Activated B cell treated with CpG ODN at 0.5 μM for 24 hours (primary cell): ENCODE measurements at places on chromosomes 6 and 20. TPM values are rescaled to one million over a fixed set of nuclear protein-coding genes. Genes with fewer than 3 reads are reported as not detected.

DNA sequence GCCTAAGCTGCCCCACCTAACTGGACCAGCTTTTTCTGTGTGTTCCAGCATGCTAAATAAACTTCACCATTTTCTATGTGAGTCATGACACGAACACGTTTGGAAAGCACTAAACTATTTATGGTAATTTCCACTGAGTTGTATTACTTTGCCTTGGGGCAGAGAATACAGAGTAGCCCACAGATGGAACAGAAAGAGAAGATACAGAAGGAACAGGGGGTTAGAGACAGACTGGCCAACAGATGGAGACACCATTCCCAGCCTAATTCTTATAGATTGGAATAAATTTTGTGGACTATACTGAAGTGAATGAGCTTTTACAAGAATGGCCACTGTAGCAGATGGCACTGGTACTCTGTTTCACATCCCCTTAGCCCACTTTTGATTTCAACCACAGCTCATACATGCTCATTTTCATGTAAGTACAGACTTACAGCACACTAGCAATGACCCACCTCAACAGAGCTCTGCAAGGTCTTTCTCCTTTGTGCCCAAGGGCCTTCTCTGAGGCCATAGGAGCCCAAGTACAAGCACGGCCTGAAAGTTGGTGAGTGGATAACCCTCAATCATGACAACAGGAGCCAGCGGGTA is 13.1 kb upstream of the NT5DC1 start:
- peak; percentile 18 for DNase-seq

GRCh38 chr6:12022481-12022880 is 10.4 kb downstream of the HIVEP1 start:
- no peak for DNase-seq

- no peak for DNase-seq
Observed at GRCh38 chr6:27073441-27073840, 174.1 kb upstream of the PRSS16 start.

GRCh38 chr20:3316136-3316535 is 77.1 kb upstream of the SLC4A11 start:
- DNase-seq: no peak

DNA sequence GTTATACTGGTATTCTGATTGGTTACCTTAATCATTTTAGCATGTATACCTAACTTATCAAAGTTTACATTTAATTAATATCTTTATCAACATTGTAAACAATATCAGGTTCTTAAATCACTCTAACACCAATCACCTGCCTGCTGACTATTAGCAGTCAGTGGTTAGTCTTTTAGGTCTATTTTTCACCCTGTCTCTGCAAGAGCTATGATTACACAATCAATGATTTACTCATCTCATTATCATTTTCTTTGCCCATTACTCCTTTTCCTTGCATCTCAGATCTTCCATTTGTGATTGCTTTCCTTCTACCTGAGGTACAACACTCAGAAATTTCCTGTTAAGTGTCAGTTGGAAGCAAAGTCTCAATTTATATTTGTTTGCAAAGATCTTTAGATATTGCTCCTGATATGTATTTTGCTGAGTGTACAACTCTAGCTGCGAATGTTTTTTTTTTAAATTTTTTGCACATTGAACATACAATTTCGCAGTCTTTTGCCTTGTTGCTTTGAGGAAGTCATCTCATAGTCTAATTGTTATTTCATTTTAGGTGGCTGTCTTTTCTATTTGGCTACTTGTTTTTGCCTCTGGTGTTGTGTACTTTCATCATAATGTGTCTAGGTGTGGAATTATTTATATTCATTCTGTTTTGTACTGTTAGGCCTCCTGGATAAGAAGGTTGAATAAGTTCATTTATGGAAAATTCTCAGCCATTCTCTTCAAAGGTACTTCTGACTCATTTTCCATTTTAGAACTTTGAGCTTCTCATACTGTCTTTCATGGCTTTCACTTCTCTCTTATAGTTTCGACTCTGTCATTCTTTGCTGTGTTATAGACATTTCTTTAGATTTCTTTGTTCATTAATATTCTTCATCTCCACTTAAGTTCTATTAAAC is 104.9 kb upstream of the CEP162 start:
- DNase-seq: no peak

DNA sequence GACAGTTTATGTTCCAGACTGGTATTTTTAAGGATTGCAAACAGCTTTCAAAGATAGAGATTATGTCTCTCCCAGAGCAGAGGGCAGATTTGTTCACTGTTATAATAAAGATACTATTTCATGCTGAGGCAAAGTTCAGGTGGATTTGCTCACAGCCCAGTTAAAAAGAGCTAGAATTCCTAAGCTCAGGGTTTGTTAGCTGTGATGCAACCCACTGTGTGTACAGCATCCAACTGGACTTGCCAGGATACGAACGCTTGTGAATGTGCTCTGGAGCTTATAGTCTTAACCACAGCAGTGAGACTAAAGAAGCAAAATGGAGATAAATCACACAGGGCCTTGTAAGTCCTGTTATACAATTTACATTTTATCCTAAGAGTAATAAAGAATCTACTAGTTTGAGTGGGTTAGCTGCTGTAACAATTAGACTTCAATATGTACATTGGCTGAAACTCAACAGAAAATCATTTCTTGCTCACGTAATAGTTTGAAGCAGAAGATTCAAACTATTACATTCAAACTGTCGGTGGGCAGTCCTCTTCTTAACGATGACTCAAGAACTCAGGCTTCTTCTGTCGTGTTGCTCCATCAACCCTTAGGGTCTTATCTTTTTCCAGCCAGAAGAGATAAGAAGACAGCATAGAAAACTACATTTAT is 204.0 kb upstream of the PLN start:
- no peak for DNase-seq

DNA sequence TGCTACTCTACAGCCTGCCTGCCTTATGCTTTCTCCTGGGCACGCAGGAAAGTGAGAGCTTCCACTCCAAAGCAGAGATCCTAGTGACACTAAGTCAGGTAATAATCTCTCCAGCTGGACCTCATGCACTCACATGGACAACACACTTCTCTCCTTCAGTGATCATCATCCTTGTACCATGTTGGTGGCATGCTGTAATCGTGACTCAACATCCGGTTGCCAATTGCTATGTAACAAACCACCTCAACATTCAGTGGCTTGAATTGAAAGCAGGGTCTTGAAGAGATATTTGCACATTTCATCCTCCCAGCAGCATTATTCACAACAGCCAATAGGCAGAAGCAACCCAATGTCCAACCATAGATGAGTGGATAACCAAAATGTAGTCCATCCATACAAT is 40.3 kb upstream of the PPP1R3G start:
- DNase-seq: no peak

- DNase-seq: no peak
Observed at GRCh38 chr6:146111881-146112450, 83.1 kb downstream of the GRM1 start.

DNA sequence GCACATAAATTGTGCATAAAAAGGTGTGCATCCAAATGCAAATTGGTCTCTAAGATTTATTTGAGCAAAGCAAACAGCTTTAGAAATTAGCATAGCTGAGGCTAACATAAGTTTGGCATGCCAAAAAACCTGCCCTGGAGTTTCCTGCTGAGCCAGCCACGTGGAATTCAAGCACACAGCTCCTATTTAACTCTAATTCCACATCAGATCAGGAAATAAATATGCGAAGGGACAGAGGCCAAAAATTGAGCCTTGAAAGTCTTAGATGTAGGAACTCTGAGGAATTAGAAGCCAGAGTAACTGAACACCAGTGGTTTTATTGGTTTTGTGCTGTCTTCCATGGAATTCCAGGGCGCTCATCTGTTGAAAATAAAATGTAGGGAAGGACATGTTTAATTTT is 19.6 kb downstream of the SOBP start:
- no peak for DNase-seq

- no peak for DNase-seq
Observed at GRCh38 chr6:44462797-44463727, 75.6 kb downstream of the CDC5L start.

GRCh38 chr6:139448051-139448649 is 73.7 kb upstream of the CITED2 start:
- DNase-seq: no peak

- DNase-seq: no peak
Observed at GRCh38 chr20:21159658-21160380, 33.9 kb downstream of the KIZ start.

DNA sequence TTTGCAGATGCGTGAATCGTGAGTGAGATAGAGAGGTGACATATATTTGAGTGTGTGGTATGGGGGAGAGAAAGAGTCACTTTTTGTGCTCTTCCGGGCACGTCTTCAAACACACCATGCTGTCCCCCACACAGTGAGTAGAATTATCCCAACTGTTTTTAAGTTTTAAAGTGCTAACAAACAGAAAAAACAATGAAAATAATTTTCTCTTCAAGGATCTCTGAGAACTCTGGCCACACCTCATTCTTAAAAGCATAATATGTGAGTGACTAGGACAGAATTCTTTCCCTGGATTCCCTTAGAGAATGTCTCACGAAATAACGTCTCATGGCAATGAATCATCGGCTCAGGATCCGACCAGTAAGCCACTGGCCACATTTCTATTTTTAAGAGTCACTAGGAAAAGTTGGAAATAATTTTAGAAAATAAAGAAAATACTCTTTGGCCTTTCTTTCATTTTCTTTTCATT is 235.7 kb upstream of the ZNF217 start:
- DNase-seq: no peak

DNA sequence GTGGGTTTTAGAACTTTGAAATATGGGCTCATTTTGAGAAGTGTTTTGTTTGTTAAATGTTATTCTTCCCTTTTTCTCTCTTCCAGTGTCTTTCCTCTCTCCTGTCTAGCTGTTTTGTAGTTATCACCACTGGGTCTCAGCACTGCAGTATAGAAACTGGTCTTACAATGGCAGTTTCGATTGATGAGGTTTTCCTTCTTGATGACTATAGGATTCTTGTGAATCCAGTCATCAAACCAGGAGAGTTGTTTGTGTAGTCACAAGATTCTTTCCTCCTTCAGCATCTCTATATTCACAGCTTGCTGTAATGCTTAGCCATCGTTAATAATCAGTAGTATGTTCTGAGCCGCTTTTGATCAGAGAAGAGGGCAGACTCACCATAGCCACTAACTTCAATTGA is 172.3 kb downstream of the OGFRL1 start:
- DNase-seq: no peak

DNA sequence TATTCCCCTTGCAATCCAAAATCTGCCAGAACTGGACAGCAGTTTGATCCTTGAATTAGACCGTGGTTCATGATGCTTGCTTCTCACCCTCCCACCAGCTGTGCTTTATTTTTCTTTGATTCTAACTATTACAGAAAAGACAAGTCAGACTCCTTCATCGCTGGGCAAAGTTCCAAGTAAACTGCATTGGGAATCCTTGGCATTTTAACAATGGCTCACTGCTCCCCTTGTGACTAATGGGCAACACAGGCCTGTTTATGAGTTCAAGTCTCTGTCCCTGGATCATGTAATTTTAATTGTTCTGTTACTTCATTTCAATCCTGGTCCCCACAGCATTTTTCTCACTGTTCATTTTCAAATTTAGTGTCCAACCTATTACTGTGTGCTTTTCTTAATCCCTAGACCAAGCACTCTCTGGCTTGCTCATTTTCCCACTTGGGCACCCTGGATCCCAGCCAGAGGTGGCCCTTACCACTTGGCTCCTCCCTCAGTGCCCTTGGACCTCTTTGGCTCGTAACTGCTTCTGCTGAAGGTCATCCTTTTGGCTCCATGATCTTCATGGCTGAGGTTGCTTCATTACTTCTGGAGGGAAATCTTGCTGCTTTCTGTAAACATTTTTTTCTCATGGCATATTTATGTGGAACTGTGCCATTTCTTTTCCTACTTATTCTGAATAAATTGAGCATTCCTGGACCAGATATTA is 32.8 kb downstream of the PSMB9 start:
- no peak for DNase-seq

- peak; percentile 46 for DNase-seq
Observed at GRCh38 chr6:167827583-167828324, 1.0 kb downstream of the AFDN start.

DNA sequence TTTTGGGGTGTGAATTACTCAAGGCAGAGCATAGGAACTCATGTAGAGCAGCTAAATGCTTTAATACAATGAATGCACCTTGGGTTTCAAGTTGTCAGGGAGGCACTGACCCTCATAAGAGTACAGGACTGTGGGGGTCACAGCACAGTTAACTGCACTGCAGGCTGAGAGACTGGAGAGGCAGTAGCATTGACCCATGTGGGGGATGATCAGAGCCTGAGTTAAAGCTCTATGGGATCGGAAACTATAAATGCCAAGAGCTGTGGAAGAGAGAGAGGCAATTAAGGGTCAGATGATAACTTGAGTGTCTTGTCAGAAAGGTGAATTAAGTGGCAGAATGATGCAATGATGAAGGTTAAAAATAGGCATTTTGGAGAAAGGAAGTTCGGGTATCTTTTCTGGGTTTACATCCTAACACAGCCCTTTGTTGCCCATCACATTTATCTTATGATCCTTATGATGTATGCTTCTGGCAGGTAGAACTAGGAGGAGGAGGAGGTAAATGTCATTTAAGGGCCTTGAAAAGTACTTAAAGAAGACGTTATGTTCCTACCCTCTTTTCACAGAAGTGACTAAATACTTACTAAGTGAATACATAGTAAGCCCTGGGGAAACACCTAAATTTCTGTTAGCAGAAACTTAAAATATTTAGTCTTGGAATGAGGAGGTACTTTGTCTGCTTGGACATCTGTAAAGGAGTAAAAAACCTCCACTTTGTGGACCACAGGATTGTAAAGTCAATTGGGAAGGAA is 24.2 kb downstream of the LRRC1 start:
- no peak for DNase-seq

DNA sequence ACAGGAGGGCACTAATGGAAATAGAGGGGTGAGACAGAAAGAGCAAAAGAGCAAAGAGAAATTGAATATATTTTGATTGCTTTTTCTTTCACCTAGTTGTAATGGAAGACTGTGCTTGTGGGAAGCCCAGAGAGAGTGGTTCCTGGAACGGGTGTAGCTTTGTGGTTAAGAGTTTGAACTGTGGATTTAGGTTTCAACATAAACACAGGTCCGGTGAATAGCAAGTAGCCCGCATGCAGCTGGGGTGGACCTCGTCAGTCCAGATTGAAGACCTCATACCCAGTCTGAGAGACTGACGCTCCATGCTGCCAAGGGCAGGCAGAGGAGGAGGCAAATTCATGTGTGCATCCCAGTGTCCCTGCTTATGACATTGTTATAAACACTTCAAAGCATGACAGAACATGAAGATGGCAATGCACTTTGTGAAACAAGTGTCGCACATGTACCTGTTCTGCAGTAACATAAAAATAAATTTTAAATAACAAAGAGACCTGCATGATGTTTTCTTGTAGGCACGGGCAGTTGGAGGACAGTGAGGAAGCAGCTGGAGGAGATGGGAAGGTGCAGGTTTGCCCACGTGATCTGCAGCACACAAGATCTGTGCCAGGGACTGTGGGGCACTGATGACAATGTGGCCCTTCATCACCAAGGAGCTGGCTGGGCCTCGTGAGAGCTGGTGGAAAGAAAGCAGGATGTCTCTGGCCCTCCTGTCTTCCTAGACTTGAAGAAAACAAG is 220.5 kb upstream of the SSTR4 start:
- DNase-seq: no peak

The BMP2 gene
- not detected in 2 replicates for total RNA-seq

The CRYBG1 gene
- 32.3 and 33.6 TPM in 2 replicates for total RNA-seq

The PMEPA1 gene
- total RNA-seq: 33.1 and 34.8 TPM in 2 replicates

The COL11A2 gene
- 0.32 and 0.47 TPM in 2 replicates for total RNA-seq

The SYNDIG1 gene
- total RNA-seq: not detected in 2 replicates

The DNMT3B gene
- total RNA-seq: 0.20 and 0.32 TPM in 2 replicates

The NNAT gene
- 0.40 TPM in 1 of 2 replicates, not detected in the other for total RNA-seq

The NMBR gene
- total RNA-seq: not detected in 2 replicates

The DUSP15 gene
- 25.0 and 26.9 TPM in 2 replicates for total RNA-seq

The UBE2C gene
- total RNA-seq: 2.4 and 3.3 TPM in 2 replicates
